ENCODE measurements at places on chromosomes 12 and 14.

DNA sequence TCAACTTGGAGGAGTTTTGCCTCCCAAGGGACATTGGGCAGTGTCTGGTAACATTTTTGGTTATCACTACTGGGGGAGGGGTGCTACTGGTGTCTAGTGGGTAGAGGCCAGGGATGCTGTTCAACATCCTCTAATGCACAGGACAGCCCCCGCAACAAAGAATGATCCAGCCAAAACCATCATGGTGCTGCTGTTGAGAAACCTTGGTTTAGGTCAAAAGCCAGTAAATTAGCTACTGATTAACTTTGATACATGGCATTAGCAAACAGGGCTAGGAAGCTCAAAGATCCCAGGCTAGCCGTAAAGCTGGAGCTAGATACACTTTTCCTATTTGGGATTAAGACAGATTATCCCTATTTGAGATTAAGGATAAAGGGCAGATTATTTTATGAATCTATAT is 8.8 kb downstream of the ALKBH2 start:
- H3K27ac ChIP-seq = no peak overlapping the region
- H3K4me3 ChIP-seq = no peak overlapping the region
- H3K27me3 ChIP-seq = no peaks in the 10 kb centered on the region
- DNase-seq = no peak
- H3K36me3 ChIP-seq = peaks cover 96% of the 10 kb centered on the region

DNA sequence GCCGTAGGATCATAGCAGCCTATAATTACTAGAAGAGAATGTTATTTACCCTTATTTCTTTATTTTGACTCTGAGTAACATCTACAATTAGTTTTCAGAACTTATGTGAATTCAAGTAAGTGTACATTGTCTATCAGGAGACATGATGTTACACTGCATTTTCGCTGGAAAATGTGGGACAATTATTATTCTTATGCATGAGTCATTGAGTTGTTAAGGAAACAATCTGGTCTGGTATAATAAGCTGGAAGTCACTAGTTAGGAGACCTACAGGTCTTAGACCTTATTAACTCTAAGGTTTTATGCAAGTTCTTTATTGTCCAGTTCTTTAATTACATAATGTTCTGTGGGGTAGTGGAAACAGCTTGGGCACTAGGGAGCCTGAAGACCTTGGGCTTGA is 5.8 kb downstream of the KTN1 start:
- DNase-seq = no peak
- no peaks in the 10 kb centered on the region for H3K36me3 ChIP-seq
- H3K4me3 ChIP-seq = no peak overlapping the region
- H3K27ac ChIP-seq = peak overlapping the region; percentile 7

GRCh38 chr14:37595809-37596621 is 586 bp downstream of the TTC6 start:
- no peak for DNase-seq
- no peaks in the 10 kb centered on the region for H3K27me3 ChIP-seq
- no peaks in the 10 kb centered on the region for H3K36me3 ChIP-seq
- peak overlapping the region; percentile 92 for H3K27ac ChIP-seq
- peak overlapping the region; percentile 72 for H3K4me3 ChIP-seq

DNA sequence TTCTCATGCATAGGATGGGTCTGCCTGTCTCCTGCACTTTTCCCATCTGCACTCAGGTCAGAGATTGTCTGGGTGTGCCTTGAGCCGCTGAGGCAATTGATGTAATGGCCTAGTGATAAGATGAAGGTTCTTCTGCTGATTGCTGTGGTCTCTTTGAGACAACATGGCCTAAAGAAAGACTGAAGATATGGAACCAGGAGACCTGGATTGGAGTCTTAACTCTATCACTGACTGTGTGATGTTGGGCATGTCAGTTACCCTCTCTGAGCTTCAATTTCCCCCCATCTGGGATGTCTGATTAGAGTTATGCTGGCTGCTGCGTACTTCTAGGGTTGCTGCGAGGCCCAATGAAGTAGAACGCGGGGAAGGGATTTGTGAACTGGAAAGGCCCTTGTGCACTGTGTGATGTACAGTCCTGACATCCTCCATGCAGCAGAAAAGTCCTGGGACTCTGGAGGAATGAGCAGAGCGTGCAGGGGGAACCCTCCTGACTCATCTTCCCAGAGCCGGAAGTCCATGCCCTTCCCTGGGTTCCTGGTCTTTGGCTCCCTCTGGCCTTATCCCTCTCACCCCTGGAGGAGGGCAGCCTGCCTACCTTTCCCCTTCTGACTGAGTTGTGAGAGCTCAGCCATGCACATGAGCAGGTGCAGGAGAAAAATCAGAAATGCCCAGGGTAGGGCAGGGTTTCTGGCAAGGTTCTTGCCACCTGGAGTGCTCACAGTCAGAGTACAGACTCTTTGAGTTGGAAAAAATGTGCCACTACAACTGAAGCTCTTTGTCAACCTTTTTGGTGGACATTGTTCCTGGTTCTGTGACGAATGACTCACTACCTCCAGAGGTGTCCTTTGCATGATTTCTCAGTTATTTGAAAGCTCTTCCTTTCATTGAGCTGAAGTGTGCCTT is 21.1 kb downstream of the PLEKHD1 start:
- H3K4me1 ChIP-seq = no peaks in the 10 kb centered on the region
- no peak for DNase-seq
- H3K4me3 ChIP-seq = no peak overlapping the region
- no peaks in the 10 kb centered on the region for H3K36me3 ChIP-seq

DNA sequence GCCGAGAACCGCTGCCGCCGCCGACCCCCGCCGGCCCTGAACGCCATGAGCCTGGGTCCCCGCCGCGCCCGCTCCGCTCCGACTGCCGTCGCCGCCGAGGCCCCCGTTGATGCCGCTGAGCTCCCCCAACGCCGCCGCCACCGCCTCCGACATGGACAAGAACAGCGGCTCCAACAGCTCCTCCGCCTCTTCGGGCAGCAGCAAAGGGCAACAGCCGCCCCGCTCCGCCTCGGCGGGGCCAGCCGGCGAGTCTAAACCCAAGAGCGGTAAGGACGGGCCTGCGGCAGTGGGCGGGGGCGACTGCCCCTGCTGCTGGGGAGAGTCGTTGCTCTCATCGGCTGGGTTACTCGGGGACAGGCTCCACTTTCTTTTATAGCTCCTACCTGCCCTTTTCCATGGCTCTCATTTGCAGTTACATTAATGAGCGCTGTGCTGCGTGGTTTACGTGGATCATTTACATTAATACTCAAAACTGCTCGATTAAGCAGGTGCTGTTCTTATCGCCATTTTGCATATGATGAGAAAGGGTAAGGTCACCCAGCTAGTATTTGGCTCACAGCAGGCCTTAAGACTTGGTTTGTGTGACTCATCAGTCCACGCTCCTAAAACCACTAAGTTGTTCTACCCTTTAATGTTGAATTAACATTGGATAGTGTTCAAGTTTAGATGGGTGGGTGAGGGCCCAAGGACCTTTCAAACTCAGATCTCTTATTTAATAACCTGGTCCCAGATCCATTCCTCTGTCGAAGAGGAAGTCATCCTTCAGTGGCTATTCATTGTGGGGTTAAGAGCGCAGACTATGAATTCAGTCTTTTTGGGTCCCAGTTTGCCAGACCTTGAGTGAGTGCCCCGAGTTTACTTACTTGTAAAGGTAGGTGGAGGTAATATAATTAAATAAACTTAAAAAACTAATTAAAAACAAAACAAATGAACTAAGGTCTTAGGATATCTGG is 823 bp downstream of the RNF10 start:
- no peaks in the 10 kb centered on the region for H3K27me3 ChIP-seq
- H3K4me3 ChIP-seq = peak overlapping the region; percentile 90

GRCh38 chr14:49988080-49988990 is 95.5 kb downstream of the ARF6 start:
- H3K27ac ChIP-seq = no peak overlapping the region
- no peaks in the 10 kb centered on the region for H3K27me3 ChIP-seq
- no peak for DNase-seq
- no peak overlapping the region for H3K4me3 ChIP-seq
- no peaks in the 10 kb centered on the region for H3K36me3 ChIP-seq
- no peaks in the 10 kb centered on the region for H3K4me1 ChIP-seq

DNA sequence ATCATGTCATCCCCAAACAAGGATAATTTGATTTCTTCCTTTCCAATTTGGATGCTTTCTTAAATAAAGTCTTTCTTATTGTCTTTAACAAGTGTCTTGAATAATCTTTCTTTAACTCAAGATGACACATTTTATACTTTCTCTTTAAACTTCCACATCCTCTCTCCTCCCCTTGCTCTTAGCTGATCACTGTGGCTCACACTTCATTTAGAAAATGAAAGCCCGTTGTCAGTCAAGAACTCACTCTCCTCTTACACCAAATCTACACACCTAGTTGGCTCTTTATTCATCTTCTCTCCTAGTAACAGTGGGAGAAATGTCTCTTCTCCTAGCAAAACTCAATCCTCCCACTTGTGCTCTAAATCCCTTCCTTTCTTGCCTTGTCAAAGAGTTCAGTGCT is 10.4 kb upstream of the RMST start:
- DNase-seq = no peak
- H3K27ac ChIP-seq = no peak overlapping the region
- H3K36me3 ChIP-seq = no peaks in the 10 kb centered on the region
- no peaks in the 10 kb centered on the region for H3K4me1 ChIP-seq
- no peaks in the 10 kb centered on the region for H3K27me3 ChIP-seq
- H3K4me3 ChIP-seq = no peak overlapping the region

- H3K27me3 ChIP-seq = peaks cover 46% of the 10 kb centered on the region
- H3K4me3 ChIP-seq = no peak overlapping the region
- H3K27ac ChIP-seq = no peak overlapping the region
- no peak for DNase-seq
- no peaks in the 10 kb centered on the region for H3K36me3 ChIP-seq
Measured at GRCh38 chr14:49508124-49508523, 78.1 kb downstream of the RPS29 start.

DNA sequence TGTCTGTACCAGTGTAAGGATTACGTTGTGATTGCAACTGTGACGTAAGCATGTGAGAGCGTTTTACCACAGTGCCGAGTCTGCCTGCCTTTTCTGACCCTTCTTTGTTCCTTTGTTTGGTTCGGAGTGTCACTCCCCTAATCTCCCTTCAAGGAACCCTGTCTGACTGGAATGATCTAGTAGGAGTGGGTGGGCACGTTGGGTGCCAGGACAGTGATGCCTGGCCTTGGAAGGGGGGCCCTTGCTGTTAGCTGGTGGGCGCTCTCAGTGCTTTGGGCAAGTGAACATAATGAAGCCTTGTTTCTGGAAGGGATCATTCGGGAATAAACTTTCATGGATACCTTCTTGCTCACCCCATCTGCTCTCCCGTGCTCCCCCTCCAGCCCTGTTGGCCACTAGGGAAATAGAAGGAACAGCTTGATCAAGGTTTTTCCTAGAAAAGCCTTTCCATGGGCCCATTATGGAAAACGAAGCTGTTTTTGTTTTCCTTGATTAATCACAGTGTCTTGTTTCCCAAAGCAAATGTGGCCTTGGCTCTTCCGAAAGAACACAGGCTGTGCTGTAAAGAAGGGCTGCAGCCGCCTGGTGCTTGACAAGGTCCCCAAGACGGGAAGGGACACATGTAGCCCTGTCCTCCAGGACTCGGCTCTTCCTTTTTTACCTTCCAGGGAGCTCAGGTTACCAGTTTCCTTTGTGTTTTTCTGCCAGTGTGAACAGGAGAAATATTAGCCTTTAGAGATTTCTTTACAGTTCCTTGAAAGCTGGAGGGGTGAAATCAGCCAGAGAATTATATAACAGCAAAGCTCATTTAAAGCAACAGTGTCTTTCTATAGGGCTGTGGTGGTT is 215.5 kb downstream of the CRADD start:
- no peaks in the 10 kb centered on the region for H3K27me3 ChIP-seq
- peaks cover 10% of the 10 kb centered on the region for H3K4me1 ChIP-seq
- H3K27ac ChIP-seq = no peak overlapping the region
- H3K4me3 ChIP-seq = no peak overlapping the region
- no peaks in the 10 kb centered on the region for H3K36me3 ChIP-seq

DNA sequence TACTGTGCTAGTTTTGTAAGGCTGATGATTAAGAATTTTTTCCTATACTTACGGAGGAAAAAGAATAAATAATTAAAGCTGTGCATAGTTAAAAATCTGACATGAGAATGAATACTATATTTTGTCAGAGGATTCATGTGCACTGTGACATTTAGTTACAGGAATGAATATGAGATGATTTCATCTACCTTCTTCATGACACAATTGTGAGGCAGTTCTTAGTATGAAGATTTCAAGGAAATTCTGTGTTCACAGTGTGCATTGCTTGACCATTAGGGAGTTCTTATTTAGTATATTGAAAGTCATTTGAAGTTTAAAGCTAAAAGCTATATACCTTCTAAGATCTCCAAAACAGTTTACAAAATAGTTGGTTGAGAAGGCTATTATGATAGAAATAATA is 70.1 kb downstream of the ATF7IP start:
- H3K36me3 ChIP-seq = no peaks in the 10 kb centered on the region
- H3K27me3 ChIP-seq = no peaks in the 10 kb centered on the region
- no peaks in the 10 kb centered on the region for H3K4me1 ChIP-seq
- no peak overlapping the region for H3K27ac ChIP-seq
- no peak overlapping the region for H3K4me3 ChIP-seq
- DNase-seq = no peak

DNA sequence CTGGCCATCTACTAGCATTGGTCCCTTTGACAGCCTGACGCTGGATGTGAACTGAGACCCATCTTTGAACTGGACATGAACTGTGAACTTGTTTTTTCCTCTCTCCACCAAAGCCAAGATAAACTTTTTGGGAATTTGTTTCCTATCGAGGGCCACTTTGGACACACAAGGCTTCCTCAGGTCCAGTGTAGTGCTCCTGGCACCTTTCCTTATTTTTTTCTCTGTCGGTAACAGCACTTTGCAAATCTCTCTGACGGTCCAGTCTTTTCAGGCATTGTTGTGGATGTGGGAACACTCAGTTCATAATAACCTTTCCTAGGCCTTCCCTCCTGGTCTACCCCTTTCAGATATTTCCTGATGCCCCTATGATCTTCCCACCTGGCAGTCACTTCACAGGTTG is 5.0 kb downstream of the KCNA1 start:
- peaks cover 12% of the 10 kb centered on the region for H3K27me3 ChIP-seq
- peaks cover 16% of the 10 kb centered on the region for H3K4me1 ChIP-seq
- H3K27ac ChIP-seq = no peak overlapping the region
- no peak for DNase-seq

- H3K36me3 ChIP-seq = no peaks in the 10 kb centered on the region
- peaks cover 61% of the 10 kb centered on the region for H3K4me1 ChIP-seq
- no peak for DNase-seq
- peak overlapping the region; percentile 97 for H3K27ac ChIP-seq
- H3K4me3 ChIP-seq = no peak overlapping the region
Measured at GRCh38 chr14:77045238-77046162, 17.0 kb upstream of the IRF2BPL start.
